ENCODE measurements at places on chromosomes 12 and 14.

- DNase-seq, result no peak
These were observed 17.4 kb downstream of the P2RX4 start for GRCh38 chr12:121227294-121227693.

DNA sequence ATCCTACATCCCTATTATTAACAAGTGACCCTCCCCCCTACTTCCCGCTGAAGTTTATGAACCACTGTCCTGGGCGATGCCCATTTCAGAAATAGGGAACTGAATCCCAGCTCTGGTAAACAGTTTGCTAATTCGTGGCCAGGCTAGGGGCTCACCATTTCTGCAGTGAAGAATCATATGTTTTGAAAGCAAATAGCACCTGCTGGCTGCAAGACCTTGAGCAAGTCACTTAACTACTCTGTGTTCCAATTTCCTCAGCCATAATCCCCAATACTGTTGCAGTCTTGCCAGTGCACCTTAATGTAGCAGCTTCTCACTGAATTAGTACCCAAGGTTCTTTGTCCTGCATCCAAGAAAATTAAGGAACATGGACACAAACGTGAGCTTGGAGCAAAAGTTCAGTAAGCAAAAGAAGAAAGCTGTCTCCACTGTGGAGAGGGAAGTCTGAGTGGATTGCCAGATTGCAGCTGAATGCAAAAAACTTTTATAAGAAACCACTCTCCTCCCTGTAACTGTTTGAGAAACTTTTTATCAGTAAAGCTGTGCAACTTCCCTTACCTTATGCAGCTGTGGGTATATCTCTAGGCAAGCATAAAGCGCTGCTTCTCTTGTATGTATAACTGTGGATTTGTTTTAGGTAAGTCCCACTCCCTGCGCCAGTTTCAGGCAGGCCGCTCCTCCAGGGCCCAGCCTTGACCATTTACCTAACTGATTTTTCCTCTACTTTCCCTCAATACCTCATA lies 824 bp downstream of the OAS1 start:
- no peak for DNase-seq

GRCh38 chr12:3273409-3273853 lies 196.3 kb downstream of the TSPAN9 start:
- no peak for DNase-seq

DNA sequence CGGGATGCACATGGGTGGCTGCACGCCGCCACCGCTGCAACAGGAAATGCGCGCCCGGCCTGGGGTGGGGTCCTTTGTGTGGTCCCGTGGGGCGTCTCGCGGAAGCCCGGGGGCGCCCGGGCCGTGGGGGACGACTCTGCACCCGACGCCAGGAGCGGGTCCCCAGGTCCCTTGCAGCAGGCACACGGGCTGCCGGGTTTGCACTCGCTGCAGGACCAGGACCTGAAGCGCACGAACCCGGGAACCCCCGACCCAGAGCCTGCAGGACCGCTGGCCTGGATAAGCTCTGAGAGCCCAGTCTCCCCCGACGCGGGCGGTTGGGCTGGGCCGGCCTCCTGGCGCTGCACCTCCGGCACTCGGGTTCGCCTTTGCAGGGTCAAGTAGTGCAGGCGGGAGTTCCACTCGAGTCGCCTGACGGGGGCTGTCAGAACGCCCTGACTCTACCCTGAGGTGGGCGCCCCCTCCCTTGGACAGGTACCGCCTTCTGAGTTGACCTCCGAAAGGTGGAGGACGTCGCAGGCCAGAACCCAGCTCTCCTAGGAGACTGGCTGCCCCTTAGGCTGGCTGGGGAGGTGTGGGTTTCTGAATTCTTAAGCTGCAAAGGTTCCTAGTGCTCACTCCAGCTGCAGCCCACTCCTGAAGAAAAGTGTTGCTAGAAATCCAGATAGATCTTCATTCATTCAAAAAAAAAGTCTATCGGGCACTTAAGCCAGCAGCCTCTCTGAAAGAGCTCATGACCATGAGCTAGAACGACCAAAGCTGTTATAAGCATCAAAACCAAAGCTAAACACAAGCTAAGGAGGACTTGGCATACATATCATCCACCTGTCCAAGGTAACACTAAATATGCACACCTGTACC lies 68.0 kb downstream of the RNF34 start:
- DNase-seq, result no peak

- DNase-seq, result no peak
These were observed 1.7 kb upstream of the TMPO start for GRCh38 chr12:98513379-98514322.

DNA sequence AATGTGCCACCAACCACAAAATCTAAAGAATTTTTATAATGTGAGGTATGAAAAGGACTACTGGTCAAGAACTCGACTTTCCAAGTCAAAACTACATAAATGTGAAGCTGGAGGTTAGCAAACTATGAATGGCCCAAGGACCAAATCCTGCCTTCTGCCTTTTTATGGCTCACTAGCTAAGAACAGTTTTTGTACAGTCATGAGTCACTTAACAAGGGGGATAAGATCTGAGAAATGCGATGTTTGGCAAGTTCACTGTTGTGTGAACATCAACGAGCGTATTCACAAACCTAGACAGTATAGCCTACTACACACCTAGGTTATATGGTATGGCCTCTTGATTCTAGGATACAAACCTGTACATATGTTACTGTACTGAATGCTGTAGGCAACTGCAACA lies 28.2 kb downstream of the FERMT2 start:
- DNase-seq, result no peak
